ENCODE measurements at places on chromosomes 4 and X.

DNA sequence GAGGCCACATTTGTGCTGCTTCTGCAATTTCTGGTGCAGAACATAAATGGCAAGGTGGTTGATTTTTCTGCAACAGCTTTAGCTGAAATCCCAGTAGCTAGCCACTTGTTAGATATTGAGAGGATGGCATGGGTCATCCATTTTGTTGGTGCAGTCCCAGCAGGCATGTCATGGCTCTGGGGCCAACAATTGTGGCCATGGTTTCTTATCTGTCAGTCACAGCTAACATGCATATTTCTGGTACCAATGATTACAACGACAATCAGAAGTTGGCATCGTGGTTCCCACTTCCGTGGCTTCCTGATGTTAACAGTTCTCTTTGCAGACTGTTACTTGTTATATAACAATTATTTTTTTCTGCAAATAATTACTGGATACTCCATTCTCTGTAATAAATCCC, 42.8 kb upstream of the PRKG2 start:
- DNase-seq: no peak

DNA sequence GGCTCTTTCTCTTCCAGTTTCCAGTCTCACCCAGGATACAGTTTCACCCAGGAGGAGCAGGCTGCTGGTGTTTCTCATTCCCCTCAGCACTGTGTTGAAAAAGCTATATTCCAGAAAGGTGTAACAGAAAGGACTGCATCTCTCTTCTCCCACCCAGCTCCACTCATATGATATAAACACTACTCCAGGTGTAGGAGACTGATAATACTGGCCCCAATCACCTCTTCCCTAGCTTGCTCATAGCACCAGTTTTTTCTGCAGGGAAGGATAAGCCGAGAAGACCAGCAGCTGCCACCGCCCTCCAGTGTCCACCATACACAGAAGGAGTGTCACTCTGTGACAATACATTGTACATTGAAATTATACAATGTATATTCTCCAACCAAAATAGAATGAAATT, 105.5 kb upstream of the STK26 start:
- no peak for DNase-seq

- no peak for DNase-seq
Observed at GRCh38 chr4:140612357-140612756, 43.6 kb upstream of the UCP1 start.

- DNase-seq: no peak
Observed at GRCh38 chr4:138499627-138500026, 257.5 kb upstream of the SLC7A11 start.

GRCh38 chr4:3401436-3402171, 40.2 kb upstream of the HGFAC start:
- no peak for DNase-seq

- DNase-seq: no peak
Observed at GRCh38 chrX:117977526-117977925, 139.1 kb downstream of the KLHL13 start.

DNA sequence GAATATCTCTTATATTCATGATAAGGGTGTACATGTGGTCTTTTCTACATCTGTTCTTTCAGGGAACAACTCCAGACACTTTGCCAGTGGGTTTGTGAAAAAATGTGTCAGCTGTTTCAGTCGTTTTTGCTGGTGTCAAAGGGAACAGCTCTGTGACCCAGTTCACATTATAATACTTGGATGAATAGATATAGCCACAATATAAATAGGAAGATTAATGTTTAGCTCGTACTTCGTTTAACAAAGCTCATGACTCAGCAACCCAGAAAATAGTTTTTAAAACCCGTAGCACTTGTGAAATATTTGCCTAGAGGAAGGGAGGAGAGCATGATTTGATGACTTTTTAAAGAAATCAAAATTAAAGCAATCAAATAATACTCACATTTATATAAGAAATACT, 7.9 kb downstream of the LIAS start:
- no peak for DNase-seq

DNA sequence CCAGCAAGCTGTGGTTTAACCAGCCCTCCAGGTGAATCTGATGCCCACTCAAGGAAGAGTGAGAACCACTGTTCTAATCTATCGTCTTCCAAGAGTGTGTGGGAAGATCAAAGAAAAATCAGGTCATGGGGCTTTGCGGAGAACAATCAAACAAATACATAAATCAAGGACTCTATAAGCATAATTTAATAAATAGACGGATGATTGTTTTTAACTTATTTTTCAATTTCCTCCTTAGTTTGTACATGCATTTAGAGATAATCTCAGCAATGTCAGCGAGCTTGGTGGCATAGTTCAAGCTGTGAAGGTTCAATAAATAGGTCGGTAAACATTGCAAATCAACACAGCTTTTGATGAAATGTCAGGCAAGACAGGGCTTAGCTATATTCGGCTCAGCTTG, 84.9 kb downstream of the DMD start:
- DNase-seq: no peak

Data from NCI-H460 (cell line).